DMS53 (cell line): ENCODE measurements at places on chromosomes 7 and 10.

GRCh38 chr10:117694190-117694589 is 151.6 kb downstream of the EMX2 start:
- no peak for DNase-seq

- no peak for DNase-seq
Measured at GRCh38 chr10:33876584-33877400, 542.3 kb upstream of the NRP1 start.

DNA sequence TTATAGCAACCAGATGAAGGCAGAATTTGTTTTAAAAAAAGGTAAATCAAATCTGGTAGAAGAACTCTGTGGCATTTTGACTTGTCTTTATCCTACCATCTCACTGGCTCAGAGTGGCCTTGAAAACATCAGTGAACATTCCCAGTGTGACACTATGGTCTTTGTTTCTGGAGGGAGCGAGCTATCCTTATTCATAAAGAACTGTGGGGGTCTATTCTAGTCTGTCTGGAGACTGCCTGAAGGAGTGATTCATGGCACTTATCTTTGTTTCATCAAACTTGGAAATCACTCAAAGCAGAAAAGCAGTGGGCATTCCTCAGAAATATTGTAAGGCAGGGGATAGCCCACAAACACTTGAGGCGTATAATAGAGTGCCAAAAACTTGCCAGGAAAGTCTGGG is 719.1 kb downstream of the PCDH15 start:
- DNase-seq: no peak

DNA sequence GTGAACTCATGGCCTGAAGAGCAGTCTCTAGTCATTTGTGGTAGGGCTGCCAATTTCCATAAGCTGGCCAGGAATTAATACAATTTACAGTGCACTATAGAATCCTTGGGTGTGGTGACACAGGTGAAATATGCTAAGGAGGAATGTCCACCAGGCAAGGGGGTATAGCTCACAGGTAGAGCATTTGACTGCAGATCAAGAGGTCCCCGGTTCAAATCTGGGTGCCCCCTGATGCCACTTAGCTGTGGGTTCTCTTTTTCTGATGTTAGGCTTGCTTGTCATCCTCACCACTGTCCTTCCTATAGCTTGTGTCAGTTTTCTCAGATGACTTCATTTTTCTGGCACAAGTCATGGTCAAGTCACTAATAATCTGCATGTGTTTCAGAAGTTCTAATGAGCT is 108.7 kb downstream of the ZNF467 start:
- peak; percentile 20 for DNase-seq

- DNase-seq: no peak
Measured at GRCh38 chr7:5591278-5591874, 167.7 kb upstream of the TNRC18 start.

GRCh38 chr7:30476459-30477145 is 2.0 kb downstream of the NOD1 start:
- peak; percentile 88 for DNase-seq

DNA sequence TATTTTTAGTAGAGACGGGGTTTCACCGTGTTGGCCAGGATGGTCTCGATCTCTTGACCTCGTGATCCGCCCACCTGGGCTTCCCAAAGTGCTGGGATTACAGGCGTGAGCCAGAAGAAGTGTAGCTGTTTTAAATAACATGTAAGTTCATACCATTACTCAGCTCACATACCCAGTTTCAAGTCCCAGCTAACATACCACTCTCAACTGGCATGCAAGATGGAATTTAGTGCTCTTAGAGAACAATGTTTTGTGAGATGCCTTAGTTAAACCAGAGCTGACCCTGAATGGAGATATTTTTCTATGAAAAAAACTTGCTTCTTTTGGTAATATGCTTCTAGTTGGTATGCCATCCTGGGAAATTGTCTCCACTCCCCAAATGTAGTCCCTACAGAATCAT is 37.3 kb downstream of the HBP1 start:
- DNase-seq: no peak

- DNase-seq: no peak
Measured at GRCh38 chr7:69060516-69060915, 537.8 kb upstream of the AUTS2 start.

GRCh38 chr10:33901166-33901565 is 566.7 kb upstream of the NRP1 start:
- no peak for DNase-seq

DNA sequence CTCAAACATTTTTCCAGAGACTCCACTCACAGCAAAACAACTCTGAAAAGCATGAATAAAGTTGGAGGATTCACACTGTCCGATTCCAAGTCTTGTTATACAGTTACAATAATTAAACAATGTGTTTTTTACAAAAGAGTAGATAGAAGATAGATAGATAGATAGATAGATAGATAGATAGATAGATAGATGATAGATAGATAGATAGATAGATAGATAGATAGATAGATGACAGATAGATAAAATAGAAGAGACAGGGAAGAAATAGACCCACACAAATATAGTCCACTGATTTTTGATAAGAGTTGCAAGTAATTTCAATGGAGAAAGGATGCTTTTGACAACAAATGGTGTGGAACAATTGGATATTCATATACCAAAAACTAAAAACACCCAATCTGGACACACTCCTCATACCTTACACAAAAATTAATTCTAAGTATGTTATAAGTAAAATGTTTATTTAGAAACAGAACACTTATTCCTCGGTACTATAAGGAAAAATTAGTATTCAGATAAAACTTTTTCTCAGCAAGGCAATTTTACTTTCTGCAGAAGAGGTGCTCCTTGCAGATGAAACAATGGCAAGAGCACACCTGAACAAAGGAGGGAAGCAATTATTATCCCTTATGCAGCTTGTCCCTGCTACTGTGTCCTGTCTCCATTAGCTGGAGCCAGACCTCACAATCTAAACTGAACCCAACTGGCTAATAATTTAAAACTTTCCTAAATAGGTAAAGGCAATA is 5.7 kb upstream of the TAS2R39 start:
- DNase-seq: peak; percentile 29

DNA sequence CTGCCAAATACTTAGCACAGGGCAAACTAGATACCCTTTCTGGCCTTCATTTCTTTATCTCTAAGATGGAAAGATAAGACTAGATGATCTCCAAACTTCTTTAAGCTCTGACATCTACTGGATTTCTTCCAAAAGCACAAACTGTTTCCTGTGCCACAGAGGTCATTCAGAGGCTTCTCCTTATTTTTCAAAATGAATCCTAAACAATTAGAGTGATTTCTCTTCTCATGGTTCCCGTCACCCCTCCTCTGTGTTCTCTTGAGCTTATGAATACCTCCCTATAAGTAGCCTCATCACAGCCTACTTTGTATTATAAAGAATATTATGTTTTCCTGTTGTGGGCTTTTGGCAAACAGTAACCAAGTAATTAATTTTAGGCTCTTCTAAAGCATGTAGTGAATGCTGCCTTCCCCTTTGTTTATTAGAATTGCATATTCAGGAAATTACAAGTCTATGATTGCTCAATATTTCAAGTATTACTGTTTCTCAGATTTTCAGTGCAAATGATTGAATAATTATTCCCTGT is 179.5 kb downstream of the REEP3 start:
- DNase-seq: no peak

DNA sequence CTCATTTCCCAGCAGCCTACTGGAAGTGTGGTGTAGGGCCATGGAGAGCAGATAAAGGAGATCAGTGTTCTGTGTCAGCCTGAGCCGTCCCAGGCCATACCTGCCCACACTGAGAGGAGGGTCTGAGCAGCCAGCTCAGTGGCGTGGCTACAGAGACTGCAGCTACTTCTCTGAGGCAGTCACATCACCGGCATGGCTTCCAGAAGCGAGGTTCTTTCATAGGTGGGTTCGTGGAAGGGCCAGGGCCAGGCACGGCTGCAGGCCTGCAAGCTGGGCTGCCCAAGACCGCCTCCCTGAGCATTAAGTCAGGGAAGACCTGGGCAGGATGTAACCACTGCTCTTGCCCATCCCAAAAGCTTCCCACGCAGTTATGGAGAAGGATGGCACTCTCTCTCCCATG is 34.9 kb downstream of the LDB3 start:
- DNase-seq: no peak

GRCh38 chr7:90833443-90833842 is 237.3 kb downstream of the CDK14 start:
- no peak for DNase-seq

DNA sequence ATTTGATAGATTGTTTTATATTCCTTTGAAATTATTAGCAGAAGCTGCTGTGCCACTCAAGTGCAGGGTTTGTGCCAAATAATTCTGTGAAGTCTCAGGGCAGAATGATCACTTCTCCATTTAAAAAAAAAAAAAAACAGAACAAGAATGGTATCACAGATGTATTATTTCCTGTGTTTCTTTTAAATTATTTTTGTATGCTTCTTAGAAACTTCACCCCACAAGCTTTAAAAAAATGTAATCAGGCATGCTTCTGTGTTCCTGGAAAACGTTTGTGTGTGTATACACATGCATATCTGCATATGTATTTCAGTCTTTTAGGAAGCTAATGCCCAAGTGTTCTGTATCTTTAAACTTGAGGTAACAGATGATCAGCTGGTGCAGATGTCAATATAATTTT is 6.3 kb upstream of the CD36 start:
- no peak for DNase-seq

DNA sequence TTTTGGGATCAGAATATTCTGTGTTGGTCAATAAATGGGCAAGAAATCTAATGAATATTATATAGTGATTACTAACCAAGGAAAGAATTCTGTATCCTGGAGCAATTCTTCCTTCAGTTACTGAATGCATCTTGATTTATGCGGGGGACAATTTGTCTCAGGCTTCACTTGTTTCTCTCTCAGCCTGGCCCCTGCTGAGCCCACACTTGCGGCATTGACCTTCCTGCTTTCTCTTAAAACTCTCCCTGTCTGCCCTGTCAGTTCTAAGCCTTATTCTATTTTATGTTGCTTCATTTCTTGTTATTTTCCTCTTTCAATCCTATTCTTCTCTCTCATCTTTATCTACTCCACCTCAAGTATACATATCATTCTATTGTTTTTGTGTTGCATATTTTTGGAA is 122.1 kb upstream of the TPK1 start:
- DNase-seq: no peak

DNA sequence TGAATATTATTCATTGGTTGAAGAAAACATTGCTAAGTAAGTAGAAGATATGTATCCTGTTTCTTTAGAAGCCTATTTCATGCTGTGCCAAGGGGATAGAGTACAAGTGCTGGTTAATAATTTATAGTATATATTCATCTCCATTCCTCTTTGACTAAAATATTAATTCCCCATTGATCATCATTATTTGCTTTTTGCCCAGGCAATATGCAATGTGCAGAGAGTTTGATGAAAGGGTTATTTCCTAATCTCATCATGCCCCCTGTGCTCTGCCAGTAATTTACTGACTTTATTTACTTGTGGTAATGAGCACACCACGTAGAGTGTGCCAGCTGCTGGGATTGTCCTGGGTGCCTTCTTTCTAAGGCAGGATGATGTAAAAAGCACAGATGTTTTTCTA is 180.9 kb downstream of the REEP3 start:
- peak; percentile 68 for DNase-seq

GRCh38 chr10:17673471-17674061 is 29.6 kb downstream of the STAM start:
- DNase-seq: no peak

DNA sequence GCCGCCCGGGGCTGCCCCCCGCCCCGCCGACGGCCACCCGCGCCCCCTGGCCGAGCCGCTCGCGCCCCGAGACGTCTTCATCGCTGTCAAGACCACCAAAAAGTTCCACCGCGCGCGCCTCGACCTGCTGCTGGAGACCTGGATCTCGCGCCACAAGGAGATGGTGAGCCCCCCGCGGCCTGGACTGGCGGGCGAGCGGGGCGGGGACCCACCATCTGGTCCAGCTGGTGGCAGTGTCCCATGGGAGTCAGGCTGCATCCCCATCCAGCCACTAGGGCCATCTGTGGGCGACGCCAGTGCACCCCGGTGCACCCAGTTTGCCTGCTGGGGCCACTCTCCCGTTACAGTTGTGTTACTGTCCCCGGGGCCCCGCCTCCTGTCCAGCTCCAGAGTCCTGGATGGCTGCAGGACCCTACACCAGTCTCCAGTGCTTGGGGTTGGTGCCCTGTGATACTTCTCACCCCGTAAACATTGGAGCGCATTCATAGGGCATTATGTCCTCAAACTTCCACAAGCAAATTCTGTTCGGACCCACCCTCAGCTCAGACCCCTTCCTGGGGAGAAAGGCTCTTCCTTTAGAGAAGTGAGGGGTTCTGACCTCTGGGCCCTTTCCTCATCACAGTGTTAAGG is 672 bp downstream of the LFNG start:
- peak; percentile 71 for DNase-seq

GRCh38 chr7:88539518-88539917 is 220.0 kb upstream of the ZNF804B start:
- no peak for DNase-seq

DNA sequence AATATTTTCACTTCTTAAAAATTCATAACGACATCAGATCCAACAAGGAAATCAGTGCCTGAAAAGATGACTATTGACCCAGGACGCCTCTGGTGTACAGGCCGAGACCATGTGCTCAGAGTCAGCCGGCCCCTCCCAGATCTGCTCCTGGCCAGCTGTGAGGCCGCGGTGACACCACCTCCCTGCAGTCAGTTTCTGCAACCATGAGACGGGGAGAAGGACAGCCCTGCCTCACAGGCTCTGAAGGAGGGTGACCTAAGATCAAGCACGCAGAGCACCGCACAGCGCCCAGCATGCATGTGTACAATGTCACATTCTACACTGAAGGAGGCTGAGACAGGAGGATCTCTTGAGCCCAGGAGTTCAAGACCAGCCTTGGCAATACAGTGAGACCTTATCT is 2.6 kb upstream of the GPER1 start:
- DNase-seq: no peak

- DNase-seq: no peak
Measured at GRCh38 chr7:34011017-34011695, 105.8 kb downstream of the BMPER start.

- peak; percentile 84 for DNase-seq
Measured at GRCh38 chr7:105734233-105734632, 142.2 kb downstream of the ATXN7L1 start.

DNA sequence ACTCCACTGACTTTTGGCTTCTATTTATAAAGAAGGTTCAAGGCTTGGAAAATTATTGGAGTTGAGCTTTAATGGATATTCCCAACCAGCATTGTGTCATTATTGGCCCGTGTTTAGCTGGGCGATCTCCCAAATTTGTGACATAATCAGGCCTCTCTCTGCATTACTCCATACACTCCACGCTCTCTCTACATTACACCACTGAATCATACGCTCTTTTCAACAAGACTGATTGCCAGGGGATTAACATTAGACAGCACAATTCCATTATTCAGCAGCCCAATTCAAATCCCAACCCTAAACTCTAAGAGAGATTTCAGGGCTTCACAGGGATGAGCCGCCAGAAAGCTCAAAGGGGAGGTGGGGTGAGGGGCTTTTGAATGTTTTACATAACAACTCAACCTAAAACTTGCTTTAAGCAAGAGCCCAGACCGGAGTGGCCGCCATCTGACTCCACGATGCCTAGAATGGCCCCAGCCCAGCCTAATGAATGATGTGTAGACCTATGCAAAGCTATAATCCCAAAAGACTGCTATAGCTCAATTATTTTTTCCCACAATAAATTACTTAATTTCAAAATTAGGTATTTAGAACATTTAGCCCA is 61.8 kb downstream of the FGFR2 start:
- DNase-seq: no peak
